ENCODE measurements at places on chromosomes 12 and 14.

DNA sequence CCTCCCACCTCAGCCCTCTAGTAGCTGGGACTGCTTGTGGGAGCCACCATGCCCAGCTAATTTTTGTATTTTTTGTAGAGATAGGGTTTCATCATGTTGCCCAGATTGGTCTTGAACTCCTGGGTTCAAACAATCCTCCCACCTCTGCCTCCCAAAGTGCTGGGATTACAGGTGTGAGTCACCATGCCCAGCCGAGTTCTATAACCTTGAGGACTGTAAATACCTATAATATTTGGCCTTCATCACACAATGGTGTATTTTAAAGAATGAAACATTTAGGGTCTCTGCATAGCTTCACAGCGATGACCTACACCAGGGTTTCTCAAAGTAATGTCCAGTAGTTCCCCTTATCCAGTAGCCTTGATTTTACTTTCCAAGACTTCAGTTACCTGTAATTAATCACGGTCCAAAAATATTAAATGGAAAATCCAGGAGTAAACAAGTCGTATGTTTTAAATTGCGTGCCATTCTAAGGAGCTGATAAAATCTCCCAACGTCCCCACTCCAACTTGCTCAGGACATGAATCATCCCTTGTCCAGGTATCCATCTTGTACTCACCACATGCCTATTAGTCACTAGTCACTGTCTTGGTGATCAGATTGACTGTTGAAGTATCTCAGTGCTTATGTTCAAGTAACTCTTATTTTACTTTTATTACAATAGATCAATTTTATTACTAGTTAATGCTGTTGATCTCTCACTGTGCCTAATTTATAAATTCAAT is 368.2 kb downstream of the BTG1 start:
- no peak for DNase-seq

DNA sequence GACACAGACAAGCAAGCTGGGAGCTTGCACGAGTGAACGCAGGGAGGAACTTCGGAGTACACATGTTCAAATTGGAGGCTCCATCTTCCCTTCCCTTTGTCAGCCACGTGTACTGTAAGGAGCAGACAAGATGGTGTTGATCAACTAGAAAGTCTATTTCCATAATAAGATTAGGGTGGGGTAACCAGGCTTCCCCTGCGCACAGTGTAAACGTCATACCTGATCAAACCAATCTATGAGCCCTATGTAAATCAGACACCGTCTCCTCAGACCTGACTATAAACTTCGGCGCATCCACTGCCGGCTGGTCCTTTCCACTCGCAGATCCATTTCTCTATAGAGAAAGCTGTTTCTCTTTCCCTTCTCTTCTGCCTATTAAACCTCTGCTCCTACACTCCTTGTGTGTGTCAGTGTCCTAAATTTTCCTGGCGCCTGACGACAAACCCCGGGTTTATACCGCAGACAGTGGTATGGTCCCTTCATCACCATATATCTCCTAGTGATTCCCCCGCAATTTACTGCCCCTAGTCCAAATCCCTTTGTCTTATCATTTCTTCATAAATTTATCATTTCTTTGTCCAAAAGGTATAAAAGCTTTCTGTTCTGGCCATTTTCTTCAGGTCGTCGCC is 7.5 kb upstream of the ETFBKMT start:
- DNase-seq, result peak; percentile 84

GRCh38 chr12:17949558-17950141 is 140.3 kb downstream of the RERGL start:
- no peak for DNase-seq

- DNase-seq, result no peak
These were observed 24.1 kb upstream of the ADIPOR2 start for GRCh38 chr12:1666685-1667162.

- no peak for DNase-seq
These were observed 206.5 kb downstream of the ETV6 start for GRCh38 chr12:11855983-11856374.

- DNase-seq, result no peak
These were observed 2.6 kb downstream of the C12orf42 start for GRCh38 chr12:103493199-103493598.
